ENCODE measurements at places on chromosomes 2 and 18. TPM values are rescaled to one million over a fixed set of nuclear protein-coding genes. Genes with fewer than 3 reads are reported as not detected.

The FOXI3 gene
- total RNA-seq: 0.23 TPM

The HMSD gene
- total RNA-seq: 0.06 TPM

The RPRM gene
- 0.40 TPM for total RNA-seq

The UGT1A5 gene
- total RNA-seq: 0.34 TPM

The SLC38A11 gene
- total RNA-seq: not detected

The UPP2 gene
- not detected for total RNA-seq

The PIEZO2 gene
- total RNA-seq: 2.1 TPM

The TGIF1 gene
- 48.0 TPM for total RNA-seq

The TWIST2 gene
- 20.4 TPM for total RNA-seq

The ANKRD30B gene
- total RNA-seq: not detected

The CHRND gene
- total RNA-seq: not detected

The LTBP1 gene
- 46.4 TPM for total RNA-seq

The AKAIN1 gene
- total RNA-seq: not detected

The LYG1 gene
- total RNA-seq: not detected

The GAD1 gene
- 8.6 TPM for total RNA-seq

The XIRP2 gene
- total RNA-seq: not detected

The ELOA2 gene
- not detected for total RNA-seq

The BOLL gene
- not detected for total RNA-seq

The PLCL1 gene
- total RNA-seq: 0.11 TPM

Measured in Daoy (cell line).